Osteoblast (primary cell): ENCODE measurements at places on chromosomes 3 and 15. TPM values are rescaled to one million over a fixed set of nuclear protein-coding genes. Genes with fewer than 3 reads are reported as not detected.

Gene CHST14
- 13.4 and 13.6 TPM in 2 replicates for total RNA-seq

Gene LTF
- 0.59 and 0.72 TPM in 2 replicates for total RNA-seq

Gene DGKG
- total RNA-seq = 2.5 and 2.9 TPM in 2 replicates

Gene MAP6D1
- total RNA-seq = 0.59 and 2.2 TPM in 2 replicates

Gene KLHL40
- total RNA-seq = not detected in 2 replicates

DNA sequence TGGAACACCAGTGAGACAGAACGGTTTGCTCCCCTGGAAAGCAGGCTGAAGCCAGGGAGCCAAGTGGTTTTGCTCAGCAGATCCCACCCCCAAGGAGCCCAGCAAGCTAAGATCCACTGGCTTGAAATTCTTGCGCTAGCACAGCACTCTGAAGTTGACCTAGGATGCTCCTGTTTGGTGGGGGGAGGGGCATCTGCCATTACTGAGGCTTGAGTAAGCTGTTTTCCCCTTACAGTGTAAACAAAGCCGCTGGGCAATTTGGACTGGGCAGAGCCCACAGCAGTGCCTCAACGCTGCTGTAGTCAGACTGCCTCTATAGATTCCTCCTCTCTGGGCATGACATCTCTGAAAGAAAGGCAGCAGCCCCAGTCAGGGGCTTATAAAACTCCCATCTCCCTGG is 241.4 kb downstream of the GABRB3 start:
- DNase-seq = no peak

- DNase-seq = peak; percentile 17
These were observed 55.4 kb downstream of the LRCH3 start for GRCh38 chr3:197846491-197846890.

DNA sequence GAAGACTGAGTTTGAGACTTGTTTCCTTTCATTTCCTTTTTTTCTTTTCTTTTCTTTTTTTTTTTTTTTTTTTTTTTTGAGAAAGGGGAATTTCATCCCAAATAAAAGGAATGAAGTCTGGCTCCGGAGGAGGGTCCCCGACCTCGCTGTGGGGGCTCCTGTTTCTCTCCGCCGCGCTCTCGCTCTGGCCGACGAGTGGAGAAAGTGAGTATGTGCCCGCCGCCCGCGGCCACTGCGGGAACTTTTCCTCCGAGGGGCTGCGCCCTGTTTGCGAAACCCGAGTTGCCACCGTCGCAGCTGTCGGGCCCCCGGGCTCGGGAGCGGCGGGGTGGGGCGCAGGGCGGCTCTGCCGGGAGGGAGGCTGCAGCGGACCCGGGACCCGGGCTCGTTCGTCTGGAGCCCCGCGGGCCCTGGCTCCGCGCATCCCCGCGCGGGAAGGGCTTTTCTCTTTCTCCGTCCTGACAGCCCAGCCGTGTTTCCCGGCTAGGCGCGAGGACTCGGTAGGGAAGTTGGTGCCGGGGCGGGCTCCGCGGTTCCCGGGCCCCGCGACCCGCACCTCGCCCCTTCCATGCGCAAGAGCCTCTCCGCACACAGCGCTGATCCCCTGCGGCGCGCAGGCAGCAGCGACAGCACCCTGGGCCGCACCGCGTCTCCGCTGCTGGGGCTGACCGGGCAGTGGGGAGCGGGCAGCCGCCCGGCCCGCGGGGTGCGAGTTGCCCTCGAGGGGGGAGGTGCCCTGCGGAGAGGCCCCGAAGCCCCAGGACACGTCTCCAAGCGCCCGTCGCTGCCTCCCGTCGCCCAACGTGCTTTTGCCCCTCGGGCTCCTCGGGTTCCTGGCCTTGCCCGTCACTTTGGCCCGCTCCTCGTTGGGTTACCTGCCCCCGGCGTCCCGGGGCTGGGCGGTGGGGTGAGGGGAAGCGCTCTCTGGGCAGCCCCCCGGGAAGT is 1.4 kb downstream of the IGF1R start:
- DNase-seq = peak; percentile 85

- peak; percentile 13 for DNase-seq
These were observed 141.4 kb downstream of the TBL1XR1 start for GRCh38 chr3:177055605-177056571.

- peak; percentile 97 for DNase-seq
These were observed 3.2 kb upstream of the ACAN start for GRCh38 chr15:88800026-88800425.

DNA sequence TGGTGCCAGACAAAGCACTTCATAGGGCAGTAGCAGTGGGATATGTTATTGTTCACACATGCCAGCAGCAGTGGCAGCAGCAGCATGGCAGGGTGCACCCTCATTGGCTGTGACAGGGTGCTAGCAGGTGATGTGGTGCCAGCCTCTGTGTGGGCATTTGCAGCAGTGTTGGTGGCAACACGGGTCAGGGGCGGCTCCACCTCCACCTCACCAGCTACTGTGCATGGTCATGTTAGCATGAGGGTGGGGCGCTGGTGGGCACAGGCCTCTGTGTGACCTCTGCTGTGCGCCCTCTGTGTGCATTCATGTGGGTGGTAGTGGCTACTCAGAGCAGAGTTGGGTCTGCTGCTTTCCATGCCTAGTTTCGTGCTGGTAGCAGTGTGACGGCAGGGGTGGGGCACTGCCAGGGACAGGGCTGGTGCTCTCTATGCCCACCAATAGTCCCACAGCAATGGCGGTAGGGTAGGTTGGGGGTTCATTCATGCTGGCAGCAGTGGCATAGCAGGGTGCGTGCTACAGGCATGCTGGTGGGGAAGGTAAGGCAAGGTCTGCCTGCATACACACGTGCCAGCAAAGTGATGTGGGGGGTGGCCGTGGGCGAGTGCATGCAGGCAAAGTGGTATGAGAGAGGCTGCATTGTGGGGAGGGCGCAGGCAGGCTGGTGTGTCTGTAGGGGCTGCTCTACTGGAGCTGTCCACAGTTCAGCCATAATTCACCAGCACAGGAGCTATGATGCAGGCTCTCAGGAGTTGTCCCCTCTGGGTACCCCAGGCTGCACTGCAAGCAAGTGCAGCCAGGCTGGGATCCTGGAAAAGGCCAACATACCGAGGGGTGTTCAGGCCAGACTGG is 402.7 kb downstream of the GRM7 start:
- DNase-seq = no peak

- peak; percentile 32 for DNase-seq
These were observed 64.4 kb downstream of the SLC9A9 start for GRCh38 chr3:143783851-143784370.

DNA sequence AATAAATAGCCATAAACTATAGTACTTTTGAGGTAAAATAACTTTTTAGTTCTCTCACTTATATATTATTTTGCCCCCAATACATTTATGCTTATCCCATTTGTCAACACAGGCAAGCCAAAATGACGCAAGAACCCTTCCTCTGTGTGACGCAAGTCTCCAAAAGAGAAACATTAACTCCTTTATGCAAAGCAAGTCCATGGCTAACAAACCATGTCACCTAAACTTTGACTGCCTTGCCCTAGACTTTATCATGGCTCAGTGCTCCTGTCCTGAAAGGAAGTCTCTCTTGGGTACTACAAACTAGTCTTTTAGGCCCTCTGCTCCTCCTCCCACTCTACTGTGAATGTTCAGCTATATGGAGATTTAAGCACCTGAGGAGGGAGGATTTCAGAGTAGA is 230.5 kb downstream of the UNC13C start:
- no peak for DNase-seq

GRCh38 chr3:195075199-195075940 is 195.6 kb downstream of the XXYLT1 start:
- DNase-seq = peak; percentile 73

DNA sequence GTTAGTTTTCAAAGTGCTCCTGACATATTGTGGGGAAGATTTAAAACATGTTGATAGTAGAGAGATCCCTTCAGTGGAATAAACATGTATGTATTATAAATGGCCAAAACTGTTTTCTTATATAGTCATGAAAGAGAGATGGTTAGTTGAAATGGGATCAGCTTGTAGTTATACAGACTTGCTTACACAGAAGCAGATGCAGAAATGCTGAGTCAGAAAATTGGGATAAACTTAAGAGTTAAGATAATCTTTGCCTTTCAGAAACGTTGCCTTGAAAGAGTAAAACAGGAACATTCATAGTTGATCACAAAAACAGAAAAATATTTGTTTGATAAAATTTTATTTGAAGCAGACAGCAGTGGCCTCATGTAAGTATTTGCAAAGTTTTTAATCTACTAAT is 433.2 kb upstream of the BCHE start:
- no peak for DNase-seq
